ENCODE measurements at places on chromosomes 1 and 21.

- DNase-seq = no peak
Observed at GRCh38 chr21:33198346-33199099, 31.2 kb upstream of the IFNAR2 start.

GRCh38 chr1:27624467-27625178, 10.4 kb downstream of the FGR start:
- no peak for DNase-seq

GRCh38 chr1:58722414-58722813, 22.6 kb upstream of the MYSM1 start:
- DNase-seq = no peak

- DNase-seq = no peak
Observed at GRCh38 chr1:72412286-72412685, 129.9 kb upstream of the NEGR1 start.

DNA sequence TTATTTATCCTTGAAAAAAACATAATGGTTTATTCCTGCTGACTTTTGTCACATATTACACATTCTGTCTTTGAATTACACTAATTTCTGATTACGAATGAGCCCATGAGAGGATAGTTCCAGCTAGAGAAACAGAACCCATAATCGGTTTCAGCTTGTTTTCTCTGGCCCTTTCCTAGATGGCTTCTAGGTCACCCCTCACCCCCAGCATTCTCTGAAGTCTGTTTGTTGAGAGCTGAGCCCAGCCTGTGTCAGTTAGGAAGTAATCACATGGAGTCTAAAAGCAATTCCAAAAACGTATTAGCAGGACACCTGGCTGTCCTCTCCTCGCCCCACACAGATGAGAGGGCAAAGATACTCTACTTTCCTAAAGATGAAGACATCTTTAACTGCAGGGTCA, 48.9 kb downstream of the KIAA1614 start:
- DNase-seq = no peak

- no peak for DNase-seq
Observed at GRCh38 chr1:19033926-19034680, 77.6 kb upstream of the IFFO2 start.
